ENCODE measurements at places on chromosomes 12 and 14.

DNA sequence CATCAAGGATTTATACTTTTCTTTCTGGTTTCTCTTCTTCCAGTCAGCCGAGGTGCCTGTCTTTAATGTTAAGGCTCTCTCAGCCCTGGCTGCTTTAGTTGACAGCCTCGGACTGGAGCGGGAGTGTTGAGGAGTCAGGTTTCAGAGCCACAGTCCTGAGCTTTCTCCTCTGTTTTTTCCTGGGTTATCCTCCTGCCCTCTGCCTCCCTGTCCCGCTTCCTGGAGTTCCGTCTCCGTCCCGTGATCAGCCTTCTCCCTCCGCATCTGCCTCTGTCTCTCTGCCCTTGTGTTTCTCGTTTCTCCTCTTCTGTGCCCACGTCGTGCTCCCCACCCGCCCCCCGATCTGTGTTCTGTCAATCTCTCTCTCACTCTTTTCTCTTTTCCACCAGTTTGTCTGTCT is 33.0 kb downstream of the IQSEC3 start:
- no peaks in the 10 kb centered on the region for H3K36me3 ChIP-seq
- peak overlapping the region; percentile 82 for H3K27ac ChIP-seq
- peak; percentile 51 for DNase-seq
- peaks cover 68% of the 10 kb centered on the region for H3K4me1 ChIP-seq
- H3K27me3 ChIP-seq: peaks cover 51% of the 10 kb centered on the region

- peaks cover 7% of the 10 kb centered on the region for H3K4me1 ChIP-seq
- H3K27me3 ChIP-seq: peaks cover 3% of the 10 kb centered on the region
- DNase-seq: no peak
- H3K27ac ChIP-seq: no peak overlapping the region
Observed at GRCh38 chr12:31020385-31021166, 53.1 kb upstream of the DDX11 start.

GRCh38 chr12:131830335-131830913 is 2.2 kb downstream of the MMP17 start:
- H3K4me1 ChIP-seq: no peaks in the 10 kb centered on the region
- peaks cover 72% of the 10 kb centered on the region for H3K27me3 ChIP-seq
- H3K27ac ChIP-seq: no peak overlapping the region
- peak; percentile 79 for DNase-seq

GRCh38 chr12:97924122-97924521 is 461.5 kb downstream of the RMST start:
- peaks cover 3% of the 10 kb centered on the region for H3K27me3 ChIP-seq
- H3K4me1 ChIP-seq: peaks cover 11% of the 10 kb centered on the region
- no peak for DNase-seq

DNA sequence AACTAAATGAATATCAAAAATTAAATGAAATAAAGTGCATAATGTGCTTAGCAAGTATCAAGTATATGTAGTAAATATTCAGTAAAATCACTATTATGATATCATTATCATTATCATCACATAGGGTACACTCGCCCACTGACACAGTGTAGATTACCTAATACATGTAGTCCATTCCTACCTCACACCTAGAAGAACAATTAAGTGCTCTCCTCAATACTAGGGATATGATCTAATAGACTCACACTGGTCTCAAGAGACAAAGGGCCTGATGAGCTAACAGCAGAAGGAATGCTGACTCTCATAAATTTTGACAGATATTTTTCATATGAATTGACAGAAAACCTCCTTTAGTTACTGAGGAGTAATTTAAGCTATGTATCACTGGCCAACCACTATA is 29.1 kb downstream of the FSCB start:
- DNase-seq: no peak
- H3K27me3 ChIP-seq: peaks cover 3% of the 10 kb centered on the region
- no peak overlapping the region for H3K27ac ChIP-seq

GRCh38 chr14:60206837-60207533 is 41.8 kb upstream of the DHRS7 start:
- peaks cover 17% of the 10 kb centered on the region for H3K4me1 ChIP-seq
- no peak for DNase-seq
- no peak overlapping the region for H3K27ac ChIP-seq
- H3K27me3 ChIP-seq: peaks cover 13% of the 10 kb centered on the region

DNA sequence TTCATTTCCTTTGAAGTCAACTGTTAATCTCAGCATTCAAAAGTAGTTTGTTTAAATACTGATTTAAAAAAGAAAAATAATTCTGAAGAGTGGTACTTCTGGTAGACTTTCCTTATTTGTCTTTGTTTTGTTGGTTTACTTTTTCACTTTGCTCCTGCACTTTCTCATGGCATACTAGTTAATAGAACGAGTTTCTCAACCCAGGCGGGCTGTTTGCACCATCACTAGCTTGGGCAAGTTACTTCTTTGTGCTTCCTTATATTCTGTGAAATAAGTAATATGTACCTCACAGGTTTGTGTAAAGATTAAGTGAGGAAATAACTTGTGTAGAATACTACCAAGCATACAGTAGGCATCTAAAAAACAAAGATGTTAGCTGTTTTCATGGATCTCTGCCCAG is 45.5 kb downstream of the SLC38A6 start:
- H3K27me3 ChIP-seq: no peaks in the 10 kb centered on the region
- peaks cover 36% of the 10 kb centered on the region for H3K4me1 ChIP-seq
- no peak overlapping the region for H3K4me3 ChIP-seq

GRCh38 chr14:103923863-103924262 is 4.4 kb upstream of the TDRD9 start:
- DNase-seq: no peak
- peak overlapping the region; percentile 83 for H3K27ac ChIP-seq
- no peaks in the 10 kb centered on the region for H3K27me3 ChIP-seq
- peak overlapping the region; percentile 67 for H3K4me3 ChIP-seq
- H3K4me1 ChIP-seq: peaks cover 29% of the 10 kb centered on the region

- H3K4me3 ChIP-seq: no peak overlapping the region
- H3K4me1 ChIP-seq: peaks cover 45% of the 10 kb centered on the region
- H3K27ac ChIP-seq: peak overlapping the region; percentile 13
- H3K36me3 ChIP-seq: no peaks in the 10 kb centered on the region
Observed at GRCh38 chr14:100775831-100776591, 49.3 kb downstream of the DLK1 start.

DNA sequence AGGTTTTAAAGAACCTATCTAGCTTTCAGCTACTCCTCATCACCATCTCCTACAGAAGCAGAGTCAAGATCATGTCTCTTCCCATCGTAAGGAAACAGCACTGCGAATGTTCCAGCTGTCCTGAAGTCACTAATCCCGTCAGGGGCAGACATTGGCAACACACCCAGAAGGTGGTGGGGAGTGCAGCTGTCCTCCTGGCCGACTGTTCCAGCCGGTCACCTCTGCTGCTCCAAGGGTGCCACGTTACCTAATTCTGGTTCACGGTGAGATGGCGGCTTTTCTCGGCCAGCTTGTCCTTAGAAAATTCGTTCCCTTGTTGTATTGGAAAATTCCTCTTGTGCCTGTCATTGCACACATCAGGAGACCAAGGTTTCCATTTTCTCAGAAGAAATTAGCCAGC is 196.2 kb downstream of the ZFP36L1 start:
- peaks cover 95% of the 10 kb centered on the region for H3K4me1 ChIP-seq
- H3K27me3 ChIP-seq: no peaks in the 10 kb centered on the region
- peak overlapping the region; percentile 23 for H3K27ac ChIP-seq
- H3K4me3 ChIP-seq: no peak overlapping the region

GRCh38 chr14:21063479-21063878 is 5.9 kb downstream of the RNASE8 start:
- peaks cover 11% of the 10 kb centered on the region for H3K27me3 ChIP-seq
- H3K36me3 ChIP-seq: no peaks in the 10 kb centered on the region
- DNase-seq: no peak

- no peak overlapping the region for H3K4me3 ChIP-seq
- peaks cover 21% of the 10 kb centered on the region for H3K27me3 ChIP-seq
- H3K4me1 ChIP-seq: no peaks in the 10 kb centered on the region
- H3K36me3 ChIP-seq: no peaks in the 10 kb centered on the region
- no peak overlapping the region for H3K27ac ChIP-seq
- DNase-seq: peak; percentile 67
Observed at GRCh38 chr12:126747530-126748149, 1519.3 kb upstream of the TMEM132C start.

DNA sequence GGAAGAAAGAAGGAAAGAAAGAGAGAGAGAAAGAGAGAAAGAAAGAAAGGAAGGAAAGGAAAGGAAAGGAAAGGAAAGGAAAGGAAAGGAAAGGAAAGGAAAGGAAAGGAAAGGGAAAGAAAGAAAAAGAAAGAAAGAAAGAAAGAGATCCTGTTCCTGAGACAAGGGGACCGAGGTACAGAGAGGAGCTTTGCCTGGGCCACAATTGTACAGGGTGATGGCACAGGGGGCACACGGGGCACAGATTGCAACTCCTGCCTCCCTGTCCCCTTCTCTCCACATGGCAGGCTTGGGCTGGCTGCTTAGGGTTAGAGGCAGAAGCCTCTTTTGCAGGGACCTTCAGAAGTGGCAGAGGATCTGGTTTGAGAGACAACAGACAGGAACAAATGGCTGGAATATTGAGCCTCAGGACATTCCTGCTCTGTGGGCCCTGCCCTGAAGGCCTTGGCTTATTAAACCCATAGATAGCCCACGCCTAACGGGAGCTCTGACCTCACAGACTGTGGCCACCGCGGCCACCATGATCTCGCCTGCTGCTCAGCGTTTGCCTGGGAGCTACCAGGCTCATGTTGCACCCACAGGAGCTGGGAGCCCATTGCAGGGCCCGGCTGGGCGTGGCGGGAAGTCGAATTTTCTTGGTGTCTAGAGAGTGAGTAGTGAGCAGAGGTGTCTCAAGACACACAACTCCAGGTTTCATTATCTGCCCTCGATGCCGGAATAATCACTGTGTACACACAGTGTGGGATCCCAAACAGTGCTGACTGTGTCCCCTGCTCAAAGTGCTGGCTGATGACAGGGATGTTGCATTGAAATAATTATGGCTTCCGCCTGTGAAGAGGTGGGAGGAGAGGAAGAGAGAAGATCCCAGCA is 147.9 kb upstream of the NCOR2 start:
- H3K36me3 ChIP-seq: no peaks in the 10 kb centered on the region
- H3K27ac ChIP-seq: no peak overlapping the region
- peak overlapping the region; percentile 0 for H3K4me3 ChIP-seq

DNA sequence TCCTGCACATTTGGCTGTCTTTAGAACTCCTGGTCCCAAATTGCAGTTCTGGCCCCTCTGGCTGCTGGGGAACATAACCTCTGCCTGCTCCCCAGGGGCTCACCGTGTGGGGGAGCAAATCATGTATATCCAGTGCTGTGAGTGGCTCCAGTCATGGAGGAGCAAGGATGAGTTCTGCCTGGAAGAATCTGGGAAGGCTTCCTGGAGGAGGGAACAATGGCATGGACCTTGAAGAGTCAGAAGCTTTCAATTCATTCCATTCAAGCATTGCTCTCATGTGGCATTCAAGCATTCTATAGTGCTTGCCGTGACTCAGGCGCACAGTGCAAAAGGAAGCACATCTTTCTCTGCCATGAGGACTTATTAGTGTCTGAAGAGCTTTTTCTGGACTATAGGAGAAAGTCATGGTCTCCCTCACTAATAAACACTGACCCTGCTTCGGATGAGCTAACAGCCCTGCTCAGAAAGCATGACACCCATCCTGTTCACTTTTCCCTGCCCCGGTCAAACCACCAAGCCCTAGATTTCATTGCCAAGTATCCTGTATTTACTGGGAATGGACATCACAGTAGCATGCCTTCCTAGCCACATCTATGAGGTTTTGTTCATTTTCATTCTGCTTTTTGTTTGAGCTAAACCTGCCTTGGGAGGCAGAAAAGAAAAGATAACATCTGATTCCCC is 3.5 kb downstream of the IFI27 start:
- no peaks in the 10 kb centered on the region for H3K36me3 ChIP-seq
- peaks cover 67% of the 10 kb centered on the region for H3K4me1 ChIP-seq
- H3K4me3 ChIP-seq: no peak overlapping the region
- no peak for DNase-seq

DNA sequence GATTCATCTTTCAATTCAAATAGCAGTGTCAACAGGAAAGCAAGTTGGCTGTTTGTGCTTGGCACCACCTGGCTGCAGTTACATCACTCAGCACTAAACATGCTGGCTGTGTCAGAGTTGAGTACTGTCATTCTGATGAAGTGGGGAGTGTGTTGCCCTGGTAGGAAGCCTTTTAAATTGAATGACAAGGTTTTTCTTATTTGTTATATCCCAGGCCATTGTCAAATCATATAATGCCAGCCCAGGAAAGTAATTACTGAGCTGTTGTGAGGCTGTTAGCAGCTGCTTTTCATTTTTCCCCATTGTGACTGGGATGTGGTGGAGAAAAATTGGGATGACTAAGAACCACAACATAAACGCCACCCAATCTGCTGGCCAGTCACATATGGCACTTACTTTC is 106.5 kb upstream of the PRKD1 start:
- H3K4me1 ChIP-seq: no peaks in the 10 kb centered on the region
- no peak overlapping the region for H3K27ac ChIP-seq
- DNase-seq: no peak

GRCh38 chr12:117148642-117149041 is 41.6 kb downstream of the FBXO21 start:
- H3K4me3 ChIP-seq: no peak overlapping the region
- H3K4me1 ChIP-seq: peaks cover 44% of the 10 kb centered on the region
- H3K36me3 ChIP-seq: peaks cover 73% of the 10 kb centered on the region
- peak overlapping the region; percentile 94 for H3K27ac ChIP-seq

DNA sequence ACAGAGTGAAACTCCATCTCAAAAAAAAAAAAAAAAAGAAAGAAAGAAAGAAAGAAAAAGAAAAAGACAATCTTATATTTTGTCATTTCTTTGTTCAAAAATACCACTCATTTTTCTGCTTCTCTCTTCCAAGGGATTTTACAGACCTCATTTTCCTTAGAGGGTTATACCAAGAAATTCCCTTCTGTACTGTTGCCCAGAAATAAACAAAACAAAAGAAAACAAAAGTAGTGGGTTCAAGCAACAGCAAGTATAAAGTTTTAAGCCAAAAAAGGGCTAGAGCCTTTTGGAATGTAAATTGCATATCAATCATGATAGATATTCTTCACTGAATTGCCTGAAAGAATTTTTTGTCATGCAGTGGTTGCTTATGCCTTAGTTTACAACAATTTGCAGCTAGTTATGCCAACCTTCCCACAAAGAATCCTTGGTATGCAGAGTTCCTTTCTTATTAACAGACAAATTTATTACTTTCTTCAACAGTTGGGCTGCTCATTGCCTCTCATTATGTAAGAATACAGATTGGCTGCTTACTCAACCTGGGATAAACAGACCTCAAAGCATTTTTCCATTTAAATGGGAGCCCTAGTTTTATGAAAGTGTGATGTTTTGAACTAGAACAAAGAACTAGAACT is 129.1 kb upstream of the PPFIA2 start:
- no peaks in the 10 kb centered on the region for H3K4me1 ChIP-seq
- H3K27me3 ChIP-seq: no peaks in the 10 kb centered on the region
- H3K27ac ChIP-seq: no peak overlapping the region
- no peak overlapping the region for H3K4me3 ChIP-seq

- DNase-seq: no peak
- no peaks in the 10 kb centered on the region for H3K36me3 ChIP-seq
- no peaks in the 10 kb centered on the region for H3K4me1 ChIP-seq
- H3K27ac ChIP-seq: no peak overlapping the region
- no peaks in the 10 kb centered on the region for H3K27me3 ChIP-seq
- H3K4me3 ChIP-seq: no peak overlapping the region
Observed at GRCh38 chr14:105748204-105748578, 221.8 kb downstream of the TMEM121 start.

GRCh38 chr12:89417246-89417977 is 65.1 kb upstream of the DUSP6 start:
- peaks cover 28% of the 10 kb centered on the region for H3K4me1 ChIP-seq
- H3K27me3 ChIP-seq: peaks cover 2% of the 10 kb centered on the region
- H3K36me3 ChIP-seq: peaks cover 6% of the 10 kb centered on the region
- H3K4me3 ChIP-seq: no peak overlapping the region
- no peak for DNase-seq
